ENCODE measurements at places on chromosomes 3 and 15.

- DNase-seq: no peak
Observed at GRCh38 chr15:101193120-101193644, 58.7 kb downstream of the CHSY1 start.

GRCh38 chr15:31325595-31326155, 960 bp upstream of the KLF13 start:
- DNase-seq: no peak

DNA sequence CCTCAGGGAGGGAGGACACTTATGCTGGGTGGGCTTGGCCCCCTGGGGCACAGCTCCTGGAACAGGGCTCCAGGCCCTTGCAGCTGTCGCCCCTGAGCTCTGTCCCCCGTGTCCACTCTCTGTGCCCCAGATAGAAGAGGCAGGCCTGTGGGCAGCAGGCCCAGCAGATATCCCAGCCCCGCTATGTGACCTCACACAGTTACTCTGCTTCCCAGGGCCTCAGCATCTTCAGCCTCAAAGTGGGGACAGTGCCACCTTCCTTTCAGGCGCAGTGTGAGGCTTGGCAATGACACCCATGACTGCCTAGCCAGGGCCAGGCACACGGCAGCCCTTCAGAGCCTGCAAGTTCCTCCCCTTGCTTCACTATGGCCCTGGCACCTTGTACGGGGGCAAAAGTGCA, 98.4 kb downstream of the IQSEC1 start:
- no peak for DNase-seq

GRCh38 chr3:195711813-195712534, 8.8 kb upstream of the MUC20 start:
- no peak for DNase-seq

DNA sequence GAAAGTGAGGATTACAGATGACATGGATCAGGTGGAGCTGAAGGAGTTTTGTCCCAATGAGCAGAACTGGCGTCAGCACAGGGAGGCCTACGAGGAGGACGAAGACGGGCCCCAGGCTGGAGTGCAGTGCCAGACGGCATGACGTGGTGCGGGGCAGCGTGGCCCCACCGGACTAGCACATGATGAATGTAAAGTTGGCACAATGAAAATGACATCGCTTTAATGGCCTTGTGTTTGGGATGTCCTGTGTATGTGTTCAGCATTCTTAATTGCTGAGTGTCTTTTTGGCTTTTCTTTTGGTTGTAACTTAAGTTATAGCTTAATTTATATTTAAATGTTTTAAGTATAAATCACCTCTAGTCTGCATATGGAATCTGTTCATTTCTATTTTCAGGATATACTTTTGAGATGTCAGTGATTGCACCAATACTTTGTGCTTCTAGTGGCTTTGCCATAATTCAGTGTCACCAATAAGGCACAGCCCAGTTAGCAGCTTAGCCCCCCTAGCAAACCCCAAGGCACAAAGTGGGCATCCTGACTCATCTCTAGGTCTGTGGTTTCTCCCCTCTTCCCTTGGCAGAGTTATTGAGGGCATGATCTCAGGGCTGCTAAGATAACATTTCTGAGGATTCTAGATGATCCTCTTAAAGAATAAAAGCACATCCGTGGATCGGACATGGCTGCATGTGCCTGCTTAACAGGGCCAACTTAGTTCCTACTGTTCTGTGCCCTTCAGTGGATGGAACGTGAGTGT, 16.1 kb downstream of the DNAJA4 start:
- DNase-seq: no peak

DNA sequence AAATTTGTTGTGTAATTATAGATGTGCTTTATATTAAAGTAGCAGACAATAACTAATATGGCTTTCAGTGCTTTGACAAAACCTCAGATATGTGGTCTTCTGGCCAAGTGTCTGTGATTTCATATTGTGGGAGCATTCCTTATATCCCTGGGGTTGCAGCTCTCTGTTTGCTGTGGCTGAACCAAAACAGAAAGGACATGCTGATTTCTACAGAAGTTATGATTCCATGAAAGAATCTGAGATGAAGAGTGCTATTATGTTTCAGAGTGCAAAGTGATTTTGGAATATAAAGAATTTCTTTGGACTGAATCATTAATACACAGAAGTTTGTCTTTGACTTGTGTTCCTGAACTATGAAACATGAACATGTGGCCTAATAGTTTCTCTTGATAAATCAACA, 36.5 kb downstream of the CDV3 start:
- DNase-seq: no peak

- DNase-seq: no peak
Observed at GRCh38 chr15:83413054-83413719, 34.0 kb upstream of the SH3GL3 start.

DNA sequence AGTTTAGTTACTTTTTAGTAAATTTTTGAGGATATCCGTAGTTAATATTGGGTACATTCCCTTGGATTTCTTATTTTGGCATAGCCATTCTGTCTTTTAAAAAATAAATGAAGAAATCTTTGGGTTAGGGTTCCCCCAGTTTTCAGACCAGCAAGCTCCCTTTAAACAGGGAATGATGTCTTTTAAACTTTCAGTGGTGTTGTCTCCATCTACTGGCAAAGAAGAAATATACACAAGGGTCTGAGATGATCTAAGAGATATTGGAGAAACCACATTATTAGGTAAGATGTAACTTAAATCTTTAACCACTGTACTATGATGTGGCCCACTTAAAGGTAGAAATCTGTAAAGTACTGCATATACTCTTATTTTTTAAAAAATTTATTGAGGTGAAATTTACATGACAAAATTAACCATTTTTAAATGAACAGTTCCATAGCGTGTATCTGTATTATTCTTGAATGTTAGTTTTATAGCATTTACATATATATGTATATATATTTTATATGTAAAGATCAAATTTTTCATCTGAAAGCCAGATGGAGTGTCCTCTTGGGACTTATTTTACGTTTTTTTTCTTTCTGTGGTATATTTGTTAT, 35.1 kb upstream of the EIF3J start:
- DNase-seq: no peak

GRCh38 chr3:183252973-183253527, at the start of gene B3GNT5:
B3GNT5 (plus strand) TSS chr3:183253253; CDS start chr3:183269799, 16,546 bp downstream.
- no peak for DNase-seq

DNA sequence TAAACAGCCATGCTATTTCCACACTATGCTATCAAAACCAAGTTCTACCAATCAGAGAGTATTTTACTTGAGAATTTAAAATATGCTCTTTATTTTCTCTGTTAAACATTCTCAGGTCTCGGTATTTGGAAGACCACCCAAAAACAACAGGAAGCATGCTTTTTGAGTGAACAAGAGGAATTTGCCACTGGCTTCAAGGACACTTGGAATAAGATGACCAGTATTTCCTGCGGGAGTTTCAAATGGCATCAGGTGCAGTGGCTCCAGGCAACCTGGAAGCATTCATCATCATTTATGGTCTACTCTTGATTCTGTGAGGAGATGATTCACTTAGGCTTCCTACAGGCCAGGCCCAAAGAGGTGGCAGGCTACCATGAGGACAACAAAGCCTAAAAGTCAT, 305.7 kb upstream of the ATP11B start:
- no peak for DNase-seq

GRCh38 chr3:149643482-149643798, 14.4 kb downstream of the WWTR1 start:
- DNase-seq: no peak

DNA sequence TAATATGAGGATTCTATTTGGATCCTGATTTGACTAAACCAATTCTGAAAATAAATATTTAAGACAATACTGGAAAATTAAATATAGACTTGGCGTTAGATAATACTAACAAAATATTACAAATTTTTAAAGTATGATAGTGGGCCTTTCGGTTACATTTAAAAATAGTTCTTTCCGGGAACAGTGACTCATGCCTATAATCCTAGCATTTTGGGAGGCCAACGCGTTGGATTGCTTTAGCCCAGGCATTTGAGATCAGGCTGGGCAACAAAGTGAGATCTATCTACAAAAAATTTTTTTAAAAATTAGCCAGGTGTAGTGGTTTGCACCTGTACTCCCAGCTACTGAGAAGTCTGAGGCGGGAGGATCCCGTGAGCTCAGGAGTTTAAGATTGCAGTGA, 30.3 kb upstream of the GADL1 start:
- no peak for DNase-seq

DNA sequence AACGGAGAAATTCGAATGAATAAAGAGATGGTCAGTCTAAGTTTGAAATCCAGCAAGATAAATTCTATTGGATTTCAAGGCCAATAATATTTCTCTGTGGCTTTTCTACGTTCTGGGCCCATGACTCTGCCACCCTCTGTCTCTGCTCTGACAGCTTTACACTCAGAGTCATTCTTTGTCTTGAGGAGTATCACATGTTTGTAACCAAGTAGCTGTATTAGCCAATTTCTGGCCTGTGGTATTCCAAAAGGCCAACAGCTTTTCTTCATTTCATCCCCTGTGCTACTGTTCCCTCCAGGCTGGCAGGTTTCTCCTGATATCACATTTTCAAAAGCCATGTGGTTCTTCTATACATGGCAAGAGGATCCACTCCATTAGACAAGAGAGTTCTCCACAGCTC, 324.1 kb upstream of the CNTN4 start:
- DNase-seq: no peak

GRCh38 chr3:17179381-17180205, 294.8 kb downstream of the PLCL2 start:
- DNase-seq: no peak

Measured in kidney epithelial cell (primary cell).